ENCODE measurements at places on chromosomes 5 and 9. TPM values are rescaled to one million over a fixed set of nuclear protein-coding genes. Genes with fewer than 3 reads are reported as not detected.

NPDC1 gene
- 29.8 TPM for total RNA-seq

BSPRY gene
- total RNA-seq = not detected

TRIM14 gene
- total RNA-seq = 23.5 TPM

FOXD4L5 gene
- not detected for total RNA-seq

LCN2 gene
- not detected for total RNA-seq

C5orf58 gene
- not detected for total RNA-seq

TENT4A gene
- 42.6 TPM for total RNA-seq

FOXE1 gene
- 0.08 TPM for total RNA-seq

KIF4B gene
- not detected for total RNA-seq

PCDHA1 gene
- total RNA-seq = not detected

FOCAD gene
- total RNA-seq = 9.8 TPM

TAL2 gene
- not detected for total RNA-seq

ZNF483 gene
- 21.3 TPM for total RNA-seq

GRCh38 chr9:93295456-93296076, 111.6 kb downstream of the WNK2 start:
- no peak for DNase-seq

GRCh38 chr5:137580030-137580429, 80.9 kb upstream of the SPOCK1 start:
- no peak for DNase-seq

GRCh38 chr5:78293851-78294247, 649 bp downstream of the AP3B1 start:
- DNase-seq = no peak

- peak; percentile 33 for DNase-seq
These were observed 22.6 kb downstream of the CCNJL start for GRCh38 chr5:160289721-160290120.

DNA sequence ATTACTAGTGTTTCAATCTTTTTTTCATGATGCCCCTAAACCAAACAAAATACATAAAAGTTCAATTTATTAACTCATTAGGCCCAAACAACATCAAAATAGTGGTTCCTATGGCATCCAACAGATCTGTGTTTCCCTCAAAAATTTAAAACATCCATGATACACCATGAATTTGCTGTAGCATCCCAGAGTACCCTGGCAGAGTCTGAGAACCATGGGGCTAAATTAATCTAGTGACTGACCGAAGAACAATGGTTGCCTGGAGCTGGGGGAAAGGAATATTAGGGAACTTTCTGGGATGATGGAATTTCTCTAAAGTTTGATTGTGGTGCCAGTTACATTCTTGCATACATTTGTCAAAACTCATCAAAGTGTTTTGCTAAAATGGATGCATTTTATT, 79.5 kb upstream of the TRIO start:
- DNase-seq = no peak

DNA sequence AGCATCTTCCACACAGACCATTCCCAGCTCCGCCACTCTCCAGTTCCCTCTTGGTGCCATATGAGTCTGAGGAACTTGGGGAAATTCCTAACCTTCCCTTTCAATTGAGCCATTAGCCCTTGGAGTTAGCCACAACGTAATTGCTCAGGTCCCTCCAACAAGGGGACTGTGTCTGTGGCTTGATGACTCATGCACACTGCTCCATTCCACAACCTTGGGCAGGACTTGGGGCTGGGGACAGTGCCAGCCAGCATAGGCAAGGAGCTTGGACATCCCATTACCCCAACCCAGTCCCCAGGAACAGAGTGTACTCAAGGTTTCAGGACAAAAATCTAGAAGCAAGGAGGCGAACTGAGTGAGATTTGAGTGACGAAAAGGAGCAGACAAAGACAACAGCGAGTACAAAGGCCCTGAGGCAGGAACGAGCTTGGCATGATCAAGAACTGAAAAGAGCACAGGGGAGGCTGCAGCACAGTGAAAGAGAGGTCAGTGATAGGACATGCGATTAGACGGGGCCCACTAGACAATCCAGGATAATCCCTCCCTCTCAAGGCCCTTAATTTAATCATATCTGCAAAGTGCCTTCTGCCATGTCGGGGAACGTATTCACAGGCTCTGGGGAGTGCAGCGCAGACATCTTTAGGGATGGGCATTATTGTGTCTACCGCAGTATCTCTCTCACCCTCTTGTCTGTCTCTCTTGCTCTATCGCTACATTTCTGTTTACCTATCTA, 16.0 kb upstream of the JADE2 start:
- no peak for DNase-seq

- DNase-seq = no peak
These were observed 52.2 kb downstream of the PCDH1 start for GRCh38 chr5:141825791-141826560.

- no peak for DNase-seq
These were observed 97.1 kb upstream of the LRRTM2 start for GRCh38 chr5:138972230-138972629.

DNA sequence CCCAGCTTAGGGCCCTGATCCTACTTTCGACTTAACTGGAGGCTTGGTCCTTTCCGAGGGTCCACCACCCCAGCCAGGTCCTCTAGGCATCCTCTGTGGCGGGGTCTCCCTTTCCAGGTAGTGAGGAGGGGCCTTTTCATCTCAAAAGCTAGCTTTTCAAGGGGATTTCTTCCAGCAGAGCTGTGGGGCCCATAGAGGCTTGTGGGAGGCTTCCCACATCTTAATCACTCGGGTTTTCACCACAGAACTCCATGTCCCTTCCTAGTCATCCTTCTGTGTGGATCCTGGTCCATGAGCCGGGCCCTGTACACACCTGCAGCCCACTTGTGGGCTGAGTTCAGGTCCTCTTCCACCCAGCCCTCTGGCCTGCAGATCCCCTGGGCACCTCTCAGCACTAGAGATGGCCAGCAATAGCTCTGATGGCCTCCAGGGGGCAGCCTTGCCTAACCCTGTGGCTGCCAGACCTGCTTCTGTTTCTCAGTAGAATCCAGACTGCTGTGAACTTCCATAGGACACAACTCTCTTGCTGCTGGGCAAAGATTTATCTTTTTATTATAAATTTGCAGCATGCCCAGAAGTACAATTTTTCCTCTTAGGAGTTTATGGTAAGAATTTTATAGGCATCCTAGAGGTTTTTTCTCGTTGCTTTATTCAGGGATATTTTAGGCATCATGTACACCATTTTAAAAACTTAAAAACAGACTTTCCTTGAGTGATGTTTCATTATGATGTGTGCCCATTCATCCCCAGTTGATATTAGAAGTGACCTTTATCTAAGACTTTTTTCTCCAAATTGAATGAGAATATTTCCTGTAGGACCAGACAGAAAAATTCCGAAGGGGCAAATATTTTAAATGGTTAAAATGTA, 208.9 kb downstream of the TRIO start:
- DNase-seq = peak; percentile 52

GRCh38 chr5:113574417-113574816, 60.9 kb downstream of the YTHDC2 start:
- DNase-seq = no peak

DNA sequence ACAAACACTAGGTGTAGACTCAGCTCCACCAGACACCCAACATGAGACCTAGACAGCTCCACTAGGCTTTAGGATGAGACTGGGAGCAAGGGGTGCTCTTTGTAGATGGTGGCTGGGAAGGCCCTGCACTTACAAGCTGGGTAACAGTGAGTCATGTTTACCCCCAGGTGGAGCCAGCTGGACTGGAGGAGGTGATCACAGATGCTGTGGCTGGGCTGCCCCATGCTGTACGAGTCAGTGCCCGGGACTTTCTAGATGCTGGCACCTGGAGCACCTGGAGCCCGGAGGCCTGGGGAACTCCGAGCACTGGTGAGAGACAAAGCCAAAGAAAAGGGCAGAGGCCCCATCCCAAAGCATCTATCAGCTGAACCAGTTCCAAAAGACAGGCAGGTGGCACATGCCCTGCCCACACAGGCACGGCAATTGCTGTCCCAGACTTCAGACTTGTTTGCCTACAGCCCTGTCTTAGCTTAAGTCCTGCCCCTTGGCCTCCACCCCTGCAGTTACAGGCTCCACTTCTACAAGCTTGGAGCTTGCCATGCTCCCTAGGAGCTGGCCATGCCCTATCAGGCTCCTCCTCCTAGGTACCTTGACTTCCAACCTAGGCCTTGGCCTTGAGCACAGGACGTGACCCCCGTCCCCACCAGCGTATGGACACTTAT, 2.7 kb downstream of the CCL27 start:
- DNase-seq = no peak

DNA sequence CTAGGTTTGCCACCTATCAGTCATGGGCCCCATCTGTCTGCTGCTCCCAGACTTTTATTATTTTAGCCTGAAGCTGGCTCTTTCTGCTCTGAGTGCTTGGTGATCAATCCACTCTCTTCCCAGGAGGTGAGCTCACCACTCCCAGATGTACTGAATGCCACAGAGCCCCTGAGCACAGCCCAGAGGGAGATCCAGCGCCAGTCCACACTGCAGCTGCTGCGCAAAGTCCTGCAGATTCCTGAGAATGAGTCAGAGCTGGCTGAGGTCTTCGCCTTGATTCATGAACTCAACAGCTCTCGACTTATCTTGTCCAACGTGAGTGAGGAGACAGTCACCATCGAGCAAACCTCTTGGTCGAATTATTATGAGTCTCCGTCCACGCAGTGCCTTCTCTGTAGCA, 36.0 kb downstream of the HMGXB3 start:
- DNase-seq = no peak

DNA sequence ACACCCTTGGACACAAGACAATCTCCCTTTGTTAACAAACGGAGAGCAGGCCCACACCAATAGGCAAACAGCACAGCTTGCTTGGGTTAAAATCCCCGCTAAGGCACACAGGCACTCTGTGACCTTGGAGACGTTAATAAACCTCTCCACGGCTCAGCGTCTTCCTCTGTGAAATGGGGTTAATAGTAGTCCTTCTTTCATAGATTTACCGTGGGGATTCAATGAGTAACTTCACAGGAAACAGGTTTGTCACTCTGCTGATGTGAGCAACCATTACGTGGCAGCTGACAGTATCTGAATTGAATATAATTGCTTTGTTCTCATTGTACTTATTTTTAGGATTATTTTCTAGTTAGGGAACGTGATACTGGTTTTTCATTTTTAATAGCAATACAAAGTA, 65.2 kb upstream of the ADRA1B start:
- no peak for DNase-seq

GRCh38 chr9:133087429-133088145, 25.8 kb downstream of the CEL start:
- DNase-seq = no peak

GRCh38 chr5:35538198-35538931, 79.3 kb upstream of the SPEF2 start:
- DNase-seq = no peak

DNA sequence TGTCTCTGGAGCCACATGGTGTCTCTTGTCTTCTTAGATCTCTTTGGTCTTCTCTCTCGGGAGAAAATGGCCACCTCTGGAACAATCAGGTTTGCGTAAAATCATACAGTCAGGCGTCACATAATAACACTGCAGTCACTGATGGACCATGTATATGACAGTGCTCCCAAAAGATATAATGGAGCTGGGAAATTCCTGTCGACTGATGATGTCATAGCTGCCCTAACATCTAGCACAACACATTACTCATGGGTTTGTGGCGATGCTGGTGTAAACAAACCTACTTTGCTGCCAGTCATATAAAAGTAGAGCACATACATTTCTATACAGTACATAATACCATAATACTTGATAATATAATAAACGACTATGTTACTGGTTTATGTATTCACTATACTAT, 30.1 kb upstream of the RAI14 start:
- no peak for DNase-seq

GRCh38 chr5:10265245-10266109, 15.4 kb downstream of the CCT5 start:
- DNase-seq = no peak

DNA sequence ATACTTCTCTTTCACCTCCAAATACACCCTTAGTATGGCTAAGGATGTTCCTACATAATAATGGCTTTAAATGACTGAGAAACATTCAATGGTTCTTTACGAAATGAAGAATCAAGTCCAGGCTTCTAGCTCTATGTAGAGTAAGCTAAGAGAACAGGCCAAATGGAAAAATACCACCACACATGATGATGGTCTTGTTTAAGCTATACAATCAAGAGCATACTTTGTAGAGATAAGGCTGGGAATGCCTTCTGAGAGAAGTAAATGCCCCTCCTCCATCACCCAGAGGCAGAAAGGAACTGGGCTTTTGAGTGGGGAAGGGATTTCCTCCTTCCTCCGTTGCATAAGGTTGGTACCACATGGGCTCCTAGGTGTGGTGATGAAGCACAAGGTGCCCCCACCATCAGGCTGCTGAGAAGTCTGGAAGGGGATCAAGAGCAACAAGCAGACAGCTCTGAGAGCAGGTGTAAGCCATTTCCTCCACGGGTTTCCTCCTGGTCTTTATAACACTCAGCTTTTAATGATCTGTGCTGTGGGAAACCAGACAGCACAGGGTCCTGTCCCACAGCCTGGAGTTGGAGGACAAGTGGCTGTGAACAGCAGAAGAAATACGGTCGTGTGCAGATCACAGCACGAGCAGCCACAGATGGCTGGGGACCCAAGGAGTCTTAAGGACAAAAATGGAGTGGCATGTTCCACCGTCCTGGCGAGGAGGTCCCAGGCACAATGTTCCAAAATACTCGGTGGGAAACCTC, 396.9 kb downstream of the CTNND2 start:
- DNase-seq = no peak

GRCh38 chr9:2933165-2934095, 89.5 kb upstream of the PUM3 start:
- DNase-seq = no peak

GRCh38 chr5:63127054-63127453, 548.4 kb downstream of the LRRC70 start:
- DNase-seq = no peak

DNA sequence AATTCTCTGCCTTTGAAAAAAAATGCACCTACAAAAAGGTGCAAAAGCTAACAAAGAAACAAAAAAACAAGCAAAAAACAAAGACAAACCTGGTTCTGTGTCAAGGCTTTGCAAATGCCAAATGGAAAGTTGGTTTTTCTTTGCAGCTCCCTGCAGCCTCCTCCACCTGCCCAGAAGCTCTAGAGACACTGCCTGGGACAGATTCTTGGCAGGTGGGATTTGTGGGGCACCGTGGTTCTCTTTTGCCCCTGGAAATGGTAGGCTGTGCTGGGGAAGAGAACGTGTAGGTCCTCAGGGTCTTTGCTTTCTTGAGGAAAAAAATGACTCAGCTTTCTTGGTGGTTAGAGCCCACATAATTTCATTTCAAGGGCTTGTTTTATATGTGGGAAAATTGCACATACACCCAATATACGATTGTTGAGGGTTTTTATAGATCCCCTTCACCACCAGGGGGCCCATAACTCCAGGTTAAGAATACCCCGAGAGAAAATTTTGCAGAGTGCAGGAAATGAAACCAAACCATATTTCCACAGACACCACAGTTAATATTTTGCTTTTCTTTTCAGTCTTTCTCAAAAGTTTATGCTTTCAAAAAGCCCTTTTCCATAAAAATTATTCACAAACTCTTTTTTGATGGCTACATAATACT, 58.7 kb downstream of the NXNL2 start:
- peak; percentile 38 for DNase-seq

GRCh38 chr5:134122530-134122929, 8.0 kb downstream of the TCF7 start:
- peak; percentile 89 for DNase-seq

Measured in CD8-positive, alpha-beta T cell (primary cell).